ENCODE measurements at places on chromosomes 11 and 22.

GRCh38 chr11:27282806-27283205, 80.2 kb downstream of the CCDC34 start:
- no peak for DNase-seq

DNA sequence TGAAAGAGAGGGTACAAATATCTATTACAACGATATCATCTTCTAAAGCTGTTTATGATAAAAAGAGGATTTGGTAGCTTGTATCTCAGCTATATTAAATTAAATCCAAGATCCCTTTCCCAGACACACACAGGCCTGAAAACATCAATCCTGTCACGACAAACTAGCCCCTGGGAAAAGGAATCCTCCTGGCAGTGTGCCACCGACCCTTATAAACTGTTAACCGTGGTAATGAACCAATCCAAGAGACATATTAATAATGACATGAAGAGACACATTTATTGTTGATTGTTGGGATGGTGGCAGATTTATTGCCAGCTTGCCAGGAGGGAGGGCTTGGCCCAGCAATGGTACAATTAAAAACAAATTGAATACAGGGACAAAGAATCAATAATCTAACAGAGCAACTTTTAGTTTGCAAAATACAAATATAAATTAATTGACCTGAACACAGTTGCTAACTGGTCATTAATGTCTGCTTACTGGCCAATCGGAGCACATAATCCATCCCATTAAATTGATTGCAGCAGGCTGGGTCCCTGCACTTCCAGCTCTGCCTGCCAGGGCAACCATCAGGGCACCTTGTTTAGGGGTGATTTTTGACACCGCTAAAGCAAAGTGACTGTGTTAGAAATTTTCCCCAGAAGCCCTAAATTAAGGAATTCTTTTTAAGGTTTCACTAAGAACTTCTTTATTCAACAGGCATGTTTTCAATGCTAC, 887.6 kb downstream of the OPCML start:
- DNase-seq, result no peak

DNA sequence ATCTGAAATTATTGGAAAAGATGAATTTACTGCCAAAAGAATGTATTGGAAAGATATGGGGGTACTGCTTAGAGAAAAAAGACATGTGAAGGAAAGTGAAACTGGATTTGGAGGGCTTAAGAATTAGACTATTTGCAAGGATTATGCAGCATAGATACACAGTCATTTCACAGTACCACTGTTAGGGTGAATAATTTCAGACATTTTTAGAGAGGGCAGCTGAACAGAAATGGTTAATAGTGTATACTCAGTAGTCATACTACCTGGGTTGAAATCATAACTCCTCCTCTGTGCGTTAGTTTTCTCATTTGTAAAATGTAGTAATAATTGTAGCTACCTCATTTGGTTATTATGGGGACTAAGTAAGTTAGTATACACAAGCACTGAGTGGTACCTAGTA, 33.0 kb downstream of the GAS2 start:
- no peak for DNase-seq

GRCh38 chr11:97351939-97352338, 962.1 kb downstream of the JRKL start:
- no peak for DNase-seq

DNA sequence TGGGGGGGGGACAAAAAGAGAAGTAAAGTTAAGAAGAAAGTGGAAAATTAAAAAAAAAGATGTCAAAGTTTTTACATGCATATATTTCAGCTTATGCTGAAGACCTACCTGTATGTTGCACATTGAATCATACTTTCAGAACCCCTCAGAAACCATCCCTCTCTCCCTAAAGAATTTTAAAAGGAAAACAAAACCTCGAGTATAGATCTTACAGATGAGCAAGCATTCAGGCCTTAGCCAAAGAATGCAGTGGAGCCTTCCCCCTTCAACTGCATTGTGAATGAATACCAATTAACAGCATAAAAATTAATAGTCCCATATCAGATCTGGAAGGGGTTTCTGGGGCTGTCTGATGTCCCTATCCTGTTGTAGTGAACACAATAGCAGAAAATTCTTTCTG, 16.3 kb downstream of the KDELR3 start:
- no peak for DNase-seq

DNA sequence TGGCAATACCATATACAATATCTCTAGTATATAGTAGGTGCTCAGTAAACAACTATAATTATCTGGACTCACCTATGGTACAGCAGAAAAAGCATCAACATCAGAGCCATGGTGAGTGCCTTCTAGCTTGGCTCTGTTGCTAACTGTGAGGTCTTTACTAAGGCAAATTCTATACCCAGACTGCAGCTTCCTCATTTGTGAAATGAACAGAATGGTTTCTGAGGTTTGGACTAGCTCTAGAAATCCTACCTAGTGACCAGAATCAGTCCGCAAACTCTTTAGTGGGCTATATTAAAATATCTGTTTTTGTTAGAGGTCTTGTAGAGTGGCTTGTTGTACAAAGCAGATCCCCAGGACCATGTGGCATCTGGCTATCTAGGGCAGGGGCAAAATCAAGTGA, 3.7 kb downstream of the MS4A1 start:
- no peak for DNase-seq

DNA sequence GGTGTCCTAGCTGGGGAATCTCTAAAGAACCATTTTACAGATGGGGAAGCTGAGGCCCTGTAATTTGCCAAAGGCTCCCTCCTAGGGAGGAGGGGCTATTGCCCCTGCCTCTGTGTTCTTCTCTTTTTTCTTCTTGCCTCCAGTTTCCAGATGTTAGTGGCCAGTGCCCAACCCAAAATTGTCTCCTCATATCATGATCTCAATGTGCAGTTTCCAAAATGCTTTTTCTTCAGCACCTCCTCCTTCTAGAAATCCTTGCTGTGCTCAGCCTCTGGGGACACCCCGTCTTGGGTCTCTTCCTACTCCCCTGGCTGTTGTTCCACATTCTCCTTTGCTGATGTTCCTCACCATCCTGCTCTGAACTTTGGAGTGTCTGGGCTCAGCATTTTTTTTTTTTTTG, 9.5 kb upstream of the CHRM1 start:
- no peak for DNase-seq

GRCh38 chr11:110737593-110737992, 25.4 kb upstream of the ARHGAP20 start:
- no peak for DNase-seq

DNA sequence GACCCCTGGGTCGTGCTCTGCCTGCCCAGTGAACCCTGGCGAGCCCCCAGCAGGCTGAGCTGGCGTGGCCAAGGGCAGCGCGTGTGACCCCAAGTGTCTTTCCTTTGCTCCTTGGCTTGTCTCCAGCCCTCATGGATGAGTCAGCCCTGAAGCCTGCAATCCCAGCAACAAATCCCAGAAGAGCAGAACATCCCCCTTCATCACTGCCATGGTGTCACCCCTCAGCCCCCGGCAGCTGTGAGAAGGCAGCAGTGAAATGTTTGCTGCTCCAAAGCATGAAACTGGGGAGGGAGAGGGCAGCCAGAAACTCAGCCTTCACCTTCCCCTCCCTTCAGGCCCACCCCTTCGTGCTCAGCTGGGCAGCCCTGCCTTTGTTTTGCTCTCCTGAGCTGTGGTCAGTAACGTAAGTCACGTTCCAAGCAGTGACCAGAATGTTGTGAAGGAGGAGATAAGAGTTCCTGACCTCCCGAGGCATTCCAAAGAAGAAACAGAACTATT, 29.8 kb downstream of the ADAMTS15 start:
- DNase-seq, result no peak

GRCh38 chr11:22133776-22134175, 59.1 kb upstream of the ANO5 start:
- DNase-seq, result no peak

GRCh38 chr22:46653596-46653995, 33.4 kb downstream of the GRAMD4 start:
- no peak for DNase-seq

GRCh38 chr11:8020244-8020597, 33.1 kb downstream of the EIF3F start:
- peak; percentile 16 for DNase-seq

DNA sequence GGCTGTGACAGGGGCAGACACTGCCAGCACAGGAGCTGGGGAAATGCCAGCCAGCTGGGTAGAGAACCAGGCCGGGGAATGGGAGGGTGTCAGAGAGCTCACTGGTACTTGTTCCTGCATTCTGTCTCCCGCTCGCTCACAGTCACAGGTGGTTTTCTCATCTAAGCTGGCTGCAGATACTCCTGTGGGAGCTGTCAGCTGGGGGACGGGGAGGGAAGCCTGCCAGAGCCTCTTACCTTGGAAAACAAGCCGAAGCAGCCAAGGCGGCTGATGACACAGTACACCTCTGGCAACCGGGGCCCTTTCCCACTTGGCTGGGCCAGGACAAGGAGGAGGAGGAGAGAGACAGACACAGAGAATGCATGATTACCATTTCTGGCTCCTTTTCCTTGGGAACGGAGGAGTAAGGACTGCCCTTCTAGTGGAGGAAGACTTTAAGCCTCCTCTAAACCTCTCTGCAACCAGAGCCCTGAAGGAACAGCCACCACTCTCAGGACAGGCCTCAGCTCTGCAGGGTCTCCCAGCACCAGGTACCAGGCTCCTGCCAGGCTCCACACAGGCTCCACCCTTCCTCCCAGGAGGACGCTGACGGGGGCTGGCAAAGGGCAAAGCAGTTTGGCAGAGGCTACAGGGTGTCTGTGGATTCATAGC, 25.1 kb downstream of the RPL27A start:
- DNase-seq, result no peak

GRCh38 chr11:90639461-90639993, 416.7 kb upstream of the CHORDC1 start:
- DNase-seq, result no peak

DNA sequence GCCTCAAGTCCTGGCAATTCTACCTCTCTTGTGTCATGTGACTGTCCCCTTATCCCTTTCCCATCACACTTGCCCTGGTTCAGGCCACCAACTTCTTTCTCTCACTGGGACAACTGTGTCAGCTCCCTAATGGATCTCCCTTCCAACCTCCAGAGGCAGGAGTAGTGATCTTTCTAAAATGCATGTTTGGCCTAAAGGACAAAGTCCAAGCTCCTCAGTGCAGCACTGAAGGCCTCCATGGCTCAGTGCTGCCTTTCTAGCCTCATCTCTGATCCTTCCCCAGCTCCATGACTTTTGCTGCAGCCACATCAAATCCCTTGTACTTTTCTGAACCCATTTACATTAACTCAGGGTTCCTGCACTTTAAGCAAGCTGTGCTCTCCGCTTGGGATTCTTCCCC, 80.8 kb downstream of the CSNK2A3 start:
- DNase-seq, result no peak

- no peak for DNase-seq
Observed at GRCh38 chr11:78254268-78254667, 65.5 kb downstream of the USP35 start.

DNA sequence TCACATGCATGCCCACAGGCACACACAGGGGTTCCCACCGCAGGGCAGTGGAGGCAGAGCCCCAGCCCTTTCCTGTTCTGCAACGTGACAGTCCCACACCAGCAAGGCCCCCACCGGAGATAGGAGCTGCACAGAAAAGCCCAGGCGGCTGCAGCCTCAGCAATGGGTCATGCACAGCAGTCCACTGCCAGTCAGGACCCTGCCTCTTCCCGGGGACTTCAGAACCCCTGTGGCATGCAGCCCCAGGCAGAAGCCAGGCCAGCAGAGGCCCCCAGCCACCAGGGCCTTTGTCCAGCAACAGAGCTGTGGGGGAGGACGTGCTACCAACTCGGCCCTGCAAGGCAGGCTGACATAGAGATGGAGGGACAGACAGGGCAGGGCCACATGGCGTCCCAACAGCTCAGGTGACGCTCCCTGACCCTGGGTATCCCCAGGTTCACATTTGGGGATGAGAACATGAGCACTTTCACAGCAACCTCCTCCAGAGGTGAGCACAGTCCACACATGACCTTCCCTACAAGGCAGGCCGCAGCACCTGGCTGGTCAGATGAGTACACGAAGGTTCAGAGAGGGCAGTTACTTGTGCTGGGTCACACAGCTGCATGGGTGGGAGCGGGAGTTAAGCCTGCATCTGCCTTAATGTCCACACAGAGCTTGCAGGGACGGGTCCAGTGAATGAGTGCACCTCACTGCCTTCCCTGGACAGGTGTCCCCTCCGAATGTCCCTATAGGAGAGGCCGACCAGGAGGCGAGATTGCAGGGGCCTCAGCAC, 87.3 kb downstream of the CELSR1 start:
- no peak for DNase-seq

- DNase-seq, result no peak
Observed at GRCh38 chr22:17897858-17898257, 123.6 kb upstream of the BID start.

DNA sequence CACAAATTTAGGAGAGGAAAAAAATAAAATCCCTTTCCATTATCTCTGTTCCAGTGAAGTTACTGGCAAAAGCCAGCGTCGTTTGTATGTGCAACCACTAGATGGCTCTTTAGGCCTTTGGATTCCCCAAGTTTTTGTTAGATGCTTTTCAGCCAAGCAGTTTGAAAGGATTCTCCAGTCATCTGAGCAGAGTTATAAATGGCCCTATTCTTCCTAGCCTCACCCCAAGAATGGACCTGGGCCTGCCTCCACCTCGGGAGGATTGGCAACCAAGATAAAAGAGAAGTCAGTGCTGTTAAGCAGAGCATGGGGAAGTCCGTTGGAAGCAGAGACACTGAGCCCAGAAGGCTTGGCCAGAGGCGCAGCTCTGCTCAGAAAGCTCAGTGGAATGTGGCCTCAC, 15.4 kb downstream of the FAM181B start:
- no peak for DNase-seq

- DNase-seq, result no peak
Observed at GRCh38 chr11:125871391-125872137, 15.9 kb upstream of the HYLS1 start.

GRCh38 chr11:35516403-35516802, 9.0 kb downstream of the PAMR1 start:
- no peak for DNase-seq

- DNase-seq, result no peak
Observed at GRCh38 chr11:33214187-33214586, 43.0 kb upstream of the HIPK3 start.

GRCh38 chr22:41838842-41839618, 6.1 kb downstream of the SREBF2 start:
- no peak for DNase-seq

DNA sequence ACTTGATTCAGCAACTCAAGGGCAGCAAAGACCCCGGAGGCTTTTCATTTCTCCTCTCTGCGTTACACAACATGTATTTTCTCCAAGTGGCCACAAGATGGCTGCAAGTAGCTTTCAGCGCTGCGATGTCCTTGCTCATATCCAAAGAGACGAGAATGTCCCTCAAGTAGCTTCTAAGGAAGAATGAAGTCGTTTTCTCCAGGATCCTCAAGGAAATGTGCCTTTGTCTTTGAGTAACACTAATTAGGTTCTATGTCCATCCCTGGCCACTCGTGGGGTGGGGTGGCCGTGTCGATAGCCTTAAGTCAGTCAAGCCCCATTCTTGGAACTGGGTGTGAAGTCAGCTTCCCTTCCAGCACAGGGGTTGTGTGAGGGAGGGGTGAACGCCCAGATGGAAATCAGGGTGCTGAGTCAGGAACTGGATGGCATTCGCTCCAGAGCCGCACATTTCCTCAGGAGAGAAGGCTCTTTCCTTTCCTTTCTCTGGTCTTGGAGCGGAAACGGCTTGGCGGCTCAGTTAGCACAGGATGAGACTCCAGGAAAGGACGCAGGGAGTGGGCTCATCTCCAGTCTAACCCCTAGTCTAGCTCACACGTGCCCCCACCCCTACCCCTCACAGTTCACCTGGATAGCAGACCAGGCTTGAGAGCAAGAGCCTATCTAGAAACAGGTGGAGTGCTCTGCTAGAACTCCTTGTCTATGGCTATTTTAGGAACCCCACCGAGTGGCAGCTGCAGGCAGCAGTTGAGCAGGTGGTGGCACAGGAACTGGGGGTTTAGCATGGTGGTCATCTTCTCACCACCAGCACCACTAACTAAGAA, 44.3 kb downstream of the NNMT start:
- DNase-seq, result no peak
